ENCODE measurements at places on chromosomes 2 and 18.

DNA sequence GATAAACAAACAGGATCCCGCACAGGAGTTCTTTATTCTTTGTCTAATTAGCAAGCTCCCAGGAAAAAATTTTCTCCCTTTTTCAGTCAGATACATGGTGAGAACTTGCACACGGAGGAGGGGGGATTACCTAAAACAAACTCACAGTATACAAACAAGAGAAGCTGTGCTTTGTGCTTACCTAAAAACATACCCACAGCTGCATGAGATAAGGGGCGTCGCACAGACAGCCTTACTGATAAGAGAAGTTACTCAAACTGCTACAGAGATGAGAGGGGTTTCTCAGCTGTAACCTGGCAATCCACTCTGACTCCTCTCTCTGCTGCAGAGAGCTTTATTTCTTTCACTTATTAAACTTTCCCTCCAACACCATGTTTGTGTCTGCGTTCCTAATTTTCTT lies 32.9 kb upstream of the ST3GAL5 start:
- no peak for DNase-seq

- DNase-seq = no peak
Measured at GRCh38 chr2:180247658-180248057, 240.6 kb upstream of the CWC22 start.

DNA sequence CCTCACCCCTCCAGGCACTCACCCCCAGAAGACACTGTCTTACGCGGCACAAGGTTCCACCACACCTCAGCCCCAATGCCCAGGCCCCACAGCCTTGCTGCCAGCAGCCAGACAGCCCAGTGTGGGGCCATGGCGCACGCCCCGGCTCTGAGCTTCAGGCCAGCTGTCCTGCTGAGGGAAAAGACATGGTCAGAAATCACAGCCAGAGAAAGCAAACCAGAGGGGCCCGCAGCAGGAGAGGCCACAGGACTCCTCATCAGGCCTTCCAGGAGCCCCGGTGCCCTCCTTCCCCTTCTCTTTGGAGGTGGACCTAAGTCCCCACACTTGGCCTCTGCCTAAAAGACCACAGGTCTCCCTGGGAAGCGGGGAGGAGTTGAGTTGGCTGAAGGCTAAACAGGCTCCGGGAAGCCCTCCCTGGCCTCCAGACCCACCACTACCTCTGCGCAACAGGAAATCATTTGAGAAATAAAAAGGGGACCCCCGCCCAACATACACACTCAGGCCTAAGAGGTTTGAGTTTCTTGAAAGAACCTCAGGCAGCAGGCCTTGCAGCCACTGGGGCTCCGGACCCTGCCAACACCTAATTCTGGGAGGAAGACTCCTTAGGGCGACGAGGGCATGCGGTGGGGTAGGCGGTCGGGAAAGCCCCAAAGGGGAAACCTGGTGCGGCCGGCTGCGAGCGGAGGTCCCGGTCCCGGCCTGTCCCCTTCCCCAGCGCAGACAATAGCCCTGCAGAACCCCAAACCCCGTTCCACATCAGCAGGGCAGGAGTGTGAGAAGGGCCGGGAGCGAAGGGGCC lies 1.9 kb downstream of the SEMA4C start:
- peak; percentile 30 for DNase-seq

GRCh38 chr2:217510771-217511291 lies 492.0 kb downstream of the TNS1 start:
- DNase-seq = peak; percentile 56

- DNase-seq = no peak
Measured at GRCh38 chr2:145751629-145752028, 1231.7 kb upstream of the ZEB2 start.
